Fibroblast of skin of left quadriceps (primary cell): ENCODE measurements at places on chromosomes 11 and 22.

DNA sequence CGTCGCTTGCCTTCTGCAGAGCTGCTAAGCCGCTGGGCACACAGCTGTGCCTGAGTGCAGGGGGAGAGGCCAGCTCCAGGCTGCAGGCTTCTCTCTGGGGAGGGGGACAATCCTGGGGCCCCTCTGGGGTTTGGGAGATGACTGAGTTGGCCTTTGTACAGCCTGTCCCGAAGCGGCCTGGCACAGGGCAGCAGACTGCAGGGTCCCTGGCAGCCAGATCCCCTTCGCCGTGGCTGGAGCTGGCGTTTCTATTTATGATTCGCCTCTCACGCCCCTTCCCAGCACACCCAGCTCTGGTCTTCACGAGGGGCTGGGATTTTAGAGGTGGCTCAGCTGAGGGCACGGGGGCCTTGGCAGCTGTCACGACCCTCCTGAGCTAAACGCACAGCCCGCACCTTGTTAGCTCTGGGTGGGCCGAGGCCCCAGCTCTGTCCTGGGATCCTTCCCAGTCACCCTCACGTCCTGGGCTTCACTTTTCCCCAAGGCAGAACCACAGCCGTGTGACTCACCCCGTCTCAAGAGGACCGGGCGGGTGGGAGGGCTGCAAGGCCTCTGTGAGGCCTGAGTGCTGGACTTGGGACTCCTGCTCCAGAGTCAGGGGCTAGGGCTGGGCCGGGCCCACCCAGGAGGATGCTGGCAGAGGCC lies 18.4 kb downstream of the OSBPL5 start:
- no peak for DNase-seq

GRCh38 chr11:124875401-124875800 lies 10.2 kb downstream of the ROBO3 start:
- no peak for DNase-seq

GRCh38 chr22:37141971-37142370 lies 7.7 kb downstream of the IL2RB start:
- no peak for DNase-seq

DNA sequence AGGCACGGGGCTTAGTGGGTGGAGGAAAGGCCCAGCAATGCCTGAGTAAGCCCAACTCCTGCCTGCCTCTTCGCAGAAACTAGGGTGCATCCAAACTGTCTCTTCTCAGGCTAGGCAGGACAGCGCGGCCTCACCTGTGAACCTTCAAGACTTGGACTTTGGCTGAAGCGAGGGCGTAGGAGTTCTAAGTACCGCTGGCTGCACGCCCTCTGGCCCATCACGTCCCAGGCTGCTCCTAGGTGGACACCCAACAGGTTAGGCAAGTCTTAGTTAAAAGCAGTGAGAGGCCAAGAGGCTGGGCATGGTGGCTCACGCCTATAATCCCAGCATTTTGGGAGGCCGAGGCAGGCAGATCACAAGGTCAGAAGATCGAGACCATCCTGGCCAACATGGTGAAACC lies 1.8 kb upstream of the DDB2 start:
- DNase-seq, result no peak

- no peak for DNase-seq
These were observed 12.9 kb upstream of the MUC6 start for GRCh38 chr11:1049431-1049891.

DNA sequence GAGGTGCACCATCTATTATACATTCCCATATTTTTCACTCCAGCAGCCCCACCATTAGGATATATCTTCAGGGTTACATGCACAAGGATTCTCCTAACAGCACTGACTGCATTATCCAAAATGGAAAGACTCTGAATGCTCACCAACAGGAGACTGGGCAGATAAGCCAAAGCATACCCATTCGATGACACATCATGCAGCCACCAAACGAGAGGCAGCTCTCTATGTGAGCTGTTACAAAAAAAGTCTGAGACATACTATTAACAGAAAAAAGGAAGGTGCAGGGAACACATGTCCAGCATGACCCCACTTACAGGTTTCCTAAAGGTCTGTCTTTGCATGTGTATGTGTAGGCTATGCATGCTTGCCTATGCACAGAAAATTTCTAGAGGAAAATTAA lies 12.4 kb upstream of the SERPIND1 start:
- DNase-seq, result no peak

- DNase-seq, result no peak
These were observed 76.3 kb upstream of the CNTN5 start for GRCh38 chr11:98944461-98944860.

DNA sequence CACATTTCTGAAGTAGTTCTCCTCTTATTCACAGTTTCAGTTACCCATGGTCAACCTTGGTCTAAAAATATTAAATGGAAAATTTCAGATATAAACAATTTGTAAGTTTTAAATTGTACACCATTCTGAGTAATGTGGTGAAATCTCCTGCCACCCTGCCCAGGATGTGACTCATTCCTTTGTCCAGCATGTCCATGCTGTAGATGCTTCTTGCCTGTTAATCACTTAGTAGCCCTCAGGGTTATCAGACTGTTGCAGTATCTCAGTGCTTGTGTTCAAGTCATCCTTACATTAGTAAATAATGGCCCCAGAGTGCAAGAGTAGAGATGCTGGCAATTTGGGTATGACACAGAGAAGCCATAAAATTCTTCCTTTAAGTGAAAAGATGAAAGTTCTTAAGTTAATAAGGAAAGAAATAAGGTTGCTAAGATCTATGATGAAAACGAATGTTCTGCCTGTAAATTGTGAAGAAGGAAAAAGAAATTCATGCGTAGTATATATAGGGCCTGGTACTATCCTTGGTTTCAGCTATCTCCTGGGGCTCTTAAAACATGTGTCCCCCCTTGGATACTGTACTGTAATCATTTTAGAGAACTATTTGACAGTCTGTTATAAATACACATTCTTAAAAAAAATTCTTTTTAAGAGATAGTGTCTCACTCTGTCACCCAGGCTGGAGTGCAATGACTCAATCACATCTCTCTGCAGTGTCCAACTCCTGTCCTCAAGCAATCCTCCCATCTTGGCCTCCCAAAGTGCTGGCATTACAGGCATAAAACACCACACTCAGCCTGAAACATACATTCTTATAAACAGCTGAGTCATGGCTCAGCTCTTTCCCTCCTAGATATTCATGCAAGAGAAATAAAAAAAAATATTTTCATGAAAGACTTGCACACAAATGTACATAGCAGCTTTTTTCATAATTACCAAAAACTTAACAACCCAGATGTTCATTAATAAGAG lies 31.3 kb downstream of the MTNR1B start:
- DNase-seq, result no peak

DNA sequence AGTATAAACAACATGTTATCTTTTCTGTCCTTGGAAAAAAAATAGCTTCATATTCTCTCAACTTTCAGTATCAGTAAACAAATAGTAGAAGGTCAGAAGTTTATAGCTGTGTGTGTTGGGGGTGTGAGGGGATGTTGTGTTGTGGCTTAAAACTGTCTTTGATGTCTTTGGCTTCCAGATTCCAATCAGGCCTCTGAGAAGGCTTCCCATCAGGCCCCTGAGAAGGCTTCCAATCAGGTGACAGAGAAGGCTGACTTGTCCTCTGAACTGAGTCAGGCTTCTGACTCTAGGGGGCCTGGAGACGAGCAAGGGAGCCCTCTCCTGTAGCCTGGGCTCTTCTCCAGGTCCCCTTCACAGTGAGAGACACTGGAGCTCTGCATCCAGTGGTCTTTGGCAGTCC lies 9.3 kb downstream of the MTFP1 start:
- no peak for DNase-seq

DNA sequence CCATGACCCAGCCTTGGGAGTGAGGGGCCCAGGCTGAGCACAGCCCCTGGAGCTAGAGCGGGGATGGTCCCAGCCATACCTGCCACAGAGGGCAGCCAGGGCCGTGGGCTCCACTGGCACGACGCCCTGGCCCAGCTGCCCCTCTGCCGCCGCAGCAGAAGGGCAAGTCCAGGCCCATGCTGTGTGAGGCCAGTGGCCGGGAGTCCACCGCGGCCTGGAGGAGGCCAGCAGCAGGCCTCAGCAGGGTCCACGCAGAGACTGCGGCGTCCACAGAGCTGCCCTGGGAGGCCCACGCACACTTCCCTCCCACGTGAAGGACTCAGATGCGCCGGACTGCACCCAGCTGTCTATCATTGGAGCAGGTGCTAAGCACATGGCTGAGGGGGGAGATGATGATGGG lies 23.5 kb downstream of the MOB2 start:
- DNase-seq, result no peak

GRCh38 chr11:19107125-19107524 lies 9.8 kb upstream of the ZDHHC13 start:
- DNase-seq, result no peak

GRCh38 chr11:1020211-1020905 lies 16.2 kb downstream of the MUC6 start:
- no peak for DNase-seq

GRCh38 chr22:36816636-36817524 lies at the start of gene PVALB:
PVALB (minus strand) TSS chr22:36817035; CDS start chr22:36817005, 30 bp downstream.
- no peak for DNase-seq

GRCh38 chr22:46465345-46465720 lies 72.1 kb downstream of the CELSR1 start:
- DNase-seq, result no peak

GRCh38 chr22:39146256-39147101 lies 6.0 kb downstream of the CBX7 start:
- no peak for DNase-seq

- peak; percentile 46 for DNase-seq
These were observed 34.2 kb downstream of the MRGPRD start for GRCh38 chr11:68946416-68947090.

DNA sequence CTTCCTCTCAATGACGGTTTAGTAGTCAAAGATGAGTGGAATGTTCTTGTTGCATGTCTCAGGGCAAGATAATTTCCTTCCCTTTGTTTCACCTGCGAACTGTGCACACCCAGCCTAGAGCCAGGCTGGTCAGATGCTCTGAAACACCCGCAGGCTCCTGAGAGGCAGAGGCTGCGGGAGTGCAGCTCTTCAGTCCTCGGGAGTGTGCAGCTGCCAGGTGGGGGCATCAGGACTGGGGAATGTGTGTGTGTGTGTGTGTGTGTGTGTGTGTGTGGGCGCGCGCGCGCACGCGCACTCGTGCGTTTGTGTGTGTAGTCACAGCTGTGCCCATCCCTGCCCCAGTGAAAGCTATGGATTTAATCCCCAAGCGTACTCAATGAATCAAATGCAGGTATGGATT lies 136.2 kb upstream of the NTM start:
- DNase-seq, result no peak

GRCh38 chr11:56916162-56916561 lies 72.6 kb upstream of the OR5AK2 start:
- no peak for DNase-seq

GRCh38 chr22:44482776-44483175 lies 15.3 kb downstream of the RTL6 start:
- no peak for DNase-seq

GRCh38 chr11:123055191-123055901 lies 6.6 kb downstream of the HSPA8 start:
- no peak for DNase-seq

GRCh38 chr11:63590024-63590788 lies 24.0 kb downstream of the PLAAT3 start:
- DNase-seq, result no peak

- DNase-seq, result no peak
These were observed 2.6 kb downstream of the TH start for GRCh38 chr11:2169005-2169378.
